ENCODE measurements at places on chromosomes 7 and 10.

DNA sequence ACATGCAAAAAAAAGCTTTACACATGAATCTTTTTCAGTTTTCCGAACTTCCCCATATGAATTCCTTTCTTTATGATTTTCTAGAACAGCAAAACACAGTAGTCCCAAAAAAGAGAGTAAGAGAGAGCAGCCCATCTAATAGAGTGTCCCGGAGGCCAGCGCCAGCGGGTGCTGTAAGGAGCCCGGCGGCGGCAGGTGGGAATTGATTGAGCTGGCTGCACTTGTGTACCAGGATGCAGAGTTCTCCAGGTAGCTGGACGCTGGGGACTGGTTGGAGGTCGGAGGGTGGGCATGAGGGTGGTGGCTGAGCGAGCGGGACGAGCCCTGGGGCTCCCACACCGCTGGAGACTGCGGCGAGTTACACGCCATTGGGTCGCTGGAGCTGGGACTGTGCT lies 4.0 kb downstream of the DLX5 start:
- no peak for DNase-seq

- no peak for DNase-seq
Observed at GRCh38 chr10:95422233-95422632, 131.4 kb upstream of the PDLIM1 start.

GRCh38 chr10:14543046-14543903 lies 212.6 kb upstream of the FRMD4A start:
- no peak for DNase-seq

GRCh38 chr10:96958071-96958470 lies 126.0 kb downstream of the LCOR start:
- no peak for DNase-seq

DNA sequence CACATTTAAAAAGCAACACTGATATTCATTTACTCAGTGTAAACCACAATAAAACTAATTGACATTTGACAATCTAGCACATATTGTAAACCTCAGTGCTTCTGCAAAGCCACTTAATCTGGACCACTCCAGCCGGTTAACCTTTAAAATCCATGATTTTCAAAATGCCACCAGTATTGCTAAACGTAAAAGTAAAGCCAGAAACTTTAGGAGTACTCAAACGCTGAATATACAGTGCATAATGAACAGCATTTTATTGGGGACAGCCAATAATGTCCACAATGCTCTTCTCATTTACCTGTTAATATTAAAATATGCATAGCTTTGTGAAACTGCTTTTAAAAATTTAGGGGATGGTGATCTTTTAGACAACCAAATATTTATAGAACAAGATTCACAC lies 10.8 kb downstream of the HNRNPA2B1 start:
- no peak for DNase-seq

DNA sequence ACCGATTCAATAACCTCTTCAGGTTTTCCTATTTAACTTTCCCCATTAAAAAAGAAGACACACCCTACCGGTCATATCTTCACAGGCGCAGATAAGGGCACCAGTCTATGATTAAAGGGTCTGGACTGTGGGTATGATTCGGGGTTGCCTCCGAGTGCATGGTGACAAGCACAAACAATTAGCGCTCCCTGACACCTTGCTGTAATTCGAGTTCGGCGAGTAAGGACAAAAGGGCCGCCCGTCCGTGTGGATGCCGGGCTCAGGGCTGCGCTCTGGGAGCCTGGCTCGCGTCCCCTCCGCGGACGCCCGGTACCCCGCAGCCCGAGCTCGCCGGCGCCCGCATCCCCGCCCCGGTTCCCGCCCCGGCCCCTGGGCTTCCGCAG lies 111.9 kb upstream of the RHEB start:
- peak; percentile 17 for DNase-seq

DNA sequence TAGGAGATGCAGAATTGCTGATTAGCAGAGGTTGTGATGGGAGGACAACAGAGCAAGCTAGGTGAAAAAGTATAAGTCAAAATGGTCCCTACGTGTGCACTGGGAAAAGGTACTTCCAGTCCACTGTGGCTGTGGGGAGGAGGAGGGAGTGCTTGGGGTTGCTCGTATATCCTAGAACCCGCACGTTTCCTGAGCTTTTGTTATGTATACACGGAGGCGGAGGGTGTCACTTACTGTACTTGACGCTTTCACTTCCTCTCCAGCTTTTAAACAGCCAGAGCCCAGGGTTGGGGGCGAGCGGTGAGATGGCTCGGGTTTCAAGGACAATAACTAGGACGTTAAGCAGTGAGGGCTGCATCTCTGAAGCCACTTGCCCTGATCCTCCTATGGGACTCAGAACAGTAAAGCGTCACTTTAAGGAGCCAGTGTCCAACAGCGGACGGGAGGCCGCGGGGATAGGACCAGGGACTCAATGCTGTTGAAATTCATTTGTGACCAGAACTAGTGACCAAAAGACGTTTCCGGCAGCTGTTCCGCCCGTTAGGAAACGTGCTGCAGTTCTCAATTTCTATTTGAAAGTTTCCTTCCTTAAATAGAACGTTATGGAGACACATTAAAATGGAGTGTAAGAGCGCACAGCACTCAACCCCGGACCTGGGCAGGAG lies 985 bp upstream of the ETV1 start:
- DNase-seq: no peak

- DNase-seq: no peak
Observed at GRCh38 chr7:27212497-27213432, 12.9 kb upstream of the HOXA13 start.

DNA sequence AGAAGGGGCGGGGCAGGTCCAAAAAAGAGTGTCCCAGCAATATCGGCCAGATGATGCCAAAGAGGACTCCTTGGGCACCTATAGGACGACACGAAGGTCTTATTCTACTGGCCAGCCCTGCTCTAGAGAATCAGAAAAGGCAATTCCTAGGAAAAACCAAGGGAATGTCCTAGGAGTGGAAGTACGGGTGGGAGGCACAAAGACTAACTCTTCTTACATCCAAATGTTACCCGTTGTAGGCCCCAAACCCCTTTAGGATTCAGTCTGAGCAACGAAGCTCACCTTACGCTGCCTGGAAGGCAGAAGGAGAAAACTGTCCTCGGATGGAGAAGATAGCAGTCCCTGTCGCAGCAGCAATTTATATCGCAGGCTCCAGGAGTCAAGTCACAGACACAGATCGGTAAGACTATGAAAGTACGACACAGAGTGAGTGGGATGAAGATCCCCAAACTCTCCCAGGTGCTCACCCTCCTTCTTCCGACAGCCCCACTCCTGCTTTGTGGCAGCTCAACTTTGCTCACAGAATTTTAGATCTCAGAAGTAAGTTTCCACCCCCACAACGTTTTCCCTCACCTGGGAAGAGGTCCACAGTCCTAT lies 558 bp downstream of the TCTN3 start:
- DNase-seq: no peak

DNA sequence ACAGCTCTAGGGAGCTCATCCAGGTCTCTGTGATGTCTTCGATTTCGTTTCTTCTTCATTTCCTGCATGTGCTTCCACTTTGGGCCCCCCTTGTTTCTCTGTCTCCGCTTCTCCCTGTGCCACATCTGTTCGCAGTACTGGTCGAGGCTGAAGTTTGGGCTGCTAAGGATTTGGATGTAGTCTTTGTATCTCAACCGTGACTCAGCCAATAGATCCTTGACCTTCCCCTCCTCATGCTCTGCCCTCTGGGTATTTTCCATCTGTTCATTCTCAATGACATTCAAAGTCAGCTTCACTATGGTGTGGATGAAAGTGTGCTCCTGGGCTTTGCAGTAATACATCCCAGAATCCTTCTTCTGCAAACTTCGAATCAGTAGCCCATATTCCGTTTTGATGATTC lies 187.4 kb downstream of the SEMA3D start:
- no peak for DNase-seq

- DNase-seq: no peak
Observed at GRCh38 chr7:6049780-6050179, 18.6 kb downstream of the ANKRD61 start.

DNA sequence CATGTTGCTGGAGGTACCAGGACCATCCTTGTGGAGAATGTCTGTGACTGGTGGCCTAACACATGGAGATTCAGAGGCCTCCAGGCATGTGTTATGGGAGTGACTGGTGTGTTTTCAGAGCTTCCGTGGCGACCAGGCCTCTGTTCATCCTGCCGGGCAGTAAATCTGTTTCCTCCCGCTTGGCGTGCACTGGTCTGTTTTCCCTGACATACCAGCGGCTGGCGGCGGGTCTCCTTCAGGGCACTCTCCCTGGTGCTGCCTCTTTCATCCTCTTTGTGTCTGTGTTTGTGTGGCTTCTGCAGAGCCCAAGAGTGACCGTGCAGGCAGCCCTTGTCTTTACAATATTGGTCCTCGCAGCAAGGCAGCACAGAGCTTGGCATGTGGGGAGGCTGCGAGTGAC lies 385.1 kb upstream of the MKI67 start:
- DNase-seq: no peak

DNA sequence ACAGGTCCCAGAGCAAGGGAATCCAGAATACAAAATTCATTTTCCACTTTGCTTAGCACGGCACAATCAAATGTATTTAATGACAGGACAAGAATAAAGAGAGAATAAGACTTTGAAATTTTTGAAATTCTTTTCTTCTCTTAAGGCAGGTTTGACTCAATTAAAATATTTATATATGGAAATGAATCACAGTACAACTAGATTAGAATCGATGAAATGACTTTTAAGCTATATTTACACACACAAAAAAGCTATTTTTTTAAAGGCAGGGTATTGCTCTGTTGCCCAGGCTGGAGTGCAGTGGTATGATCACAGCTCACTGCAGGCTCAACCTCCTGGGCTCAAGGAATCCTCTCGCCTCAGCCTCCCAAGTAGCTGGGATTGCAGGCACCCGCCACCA lies 265.4 kb upstream of the SLC26A5 start:
- no peak for DNase-seq

GRCh38 chr7:105309235-105310169 lies 79.2 kb downstream of the SRPK2 start:
- no peak for DNase-seq

DNA sequence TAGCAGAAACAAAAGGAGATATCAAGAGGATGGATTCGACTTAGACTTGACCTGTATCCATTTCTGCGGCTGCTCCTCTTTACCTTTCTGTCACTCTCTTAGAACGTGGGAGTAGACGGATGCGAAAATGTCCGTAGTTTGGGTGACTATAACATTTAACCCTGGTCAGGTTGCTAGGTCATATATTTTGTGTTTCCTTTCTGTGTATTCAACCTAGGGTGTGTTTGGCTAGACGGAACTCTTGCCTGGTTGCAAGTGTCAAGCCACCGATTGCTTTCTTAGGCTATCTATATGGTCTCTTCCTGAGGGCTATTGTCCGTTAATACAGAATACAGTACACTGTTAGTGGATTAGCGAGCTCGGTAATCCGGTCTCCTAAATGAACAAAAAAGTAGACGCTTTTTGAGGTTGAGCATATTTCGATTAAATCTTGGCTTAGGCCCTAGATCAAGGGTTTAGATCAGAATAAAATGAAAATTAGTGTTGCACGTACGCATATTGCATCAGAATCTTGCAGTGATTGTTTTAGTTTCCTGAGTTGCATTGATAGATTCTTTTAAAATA lies 1.2 kb downstream of the PTEN start:
- DNase-seq: no peak

DNA sequence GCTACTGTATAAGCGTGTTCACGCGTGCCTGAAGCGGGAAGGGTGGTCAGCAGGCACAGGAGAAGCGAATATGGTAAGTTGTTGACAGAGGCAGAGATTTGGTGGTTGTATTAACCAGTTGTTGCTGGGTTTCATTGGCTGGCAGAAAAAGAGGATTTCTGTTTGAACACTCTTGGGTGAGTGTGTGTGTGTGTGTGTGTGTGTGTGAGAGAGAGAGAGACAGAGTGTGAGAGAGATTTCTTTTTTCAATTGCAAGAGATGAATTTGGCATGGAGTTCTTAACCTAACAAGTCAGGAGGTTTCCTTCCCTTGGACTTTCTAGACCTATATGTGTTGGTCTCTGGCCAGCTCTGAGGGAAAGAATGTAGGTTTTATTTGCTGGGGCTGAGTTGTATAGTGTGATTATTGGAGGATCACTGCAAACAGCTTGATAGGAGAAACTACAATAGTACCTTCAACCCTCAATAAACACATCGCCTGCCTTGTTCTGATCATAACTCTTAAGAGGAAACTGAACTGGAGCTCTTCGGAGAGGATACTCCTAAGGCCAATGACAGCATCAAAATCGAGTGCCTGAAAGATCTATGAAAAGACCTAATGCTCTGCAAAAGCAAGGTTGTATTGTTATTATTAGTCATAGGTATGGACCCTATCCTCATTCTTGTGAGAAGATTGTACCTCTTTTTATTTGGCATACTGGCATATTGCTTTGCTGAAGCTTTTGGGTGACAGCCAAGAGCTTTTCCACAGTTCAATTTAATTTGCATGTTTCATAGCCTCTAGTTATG lies 1.2 kb downstream of the MCU start:
- DNase-seq: no peak

DNA sequence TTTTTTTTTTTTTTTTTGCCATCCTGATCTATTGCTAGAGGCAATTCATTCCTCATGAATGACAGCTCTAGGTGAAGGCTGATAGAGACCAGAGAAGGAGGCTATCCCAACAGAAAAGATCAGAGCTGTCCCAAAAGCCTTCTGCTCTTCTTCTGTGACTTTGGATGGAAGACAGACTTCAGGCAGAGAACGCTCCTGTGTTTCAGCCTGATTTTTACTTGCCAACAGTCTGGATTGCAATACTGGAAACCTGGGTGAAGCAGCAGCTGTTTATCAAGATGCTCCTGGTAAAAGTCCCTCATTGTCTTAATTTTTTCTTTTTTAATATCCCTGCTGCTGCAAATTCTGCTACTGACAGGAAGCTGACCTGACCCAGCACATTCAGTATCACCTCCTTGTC lies 219.5 kb downstream of the CCDC3 start:
- DNase-seq: no peak

- no peak for DNase-seq
Observed at GRCh38 chr7:116876664-116877442, 14.5 kb downstream of the CAPZA2 start.

GRCh38 chr7:2126621-2127020 lies 106.1 kb downstream of the MAD1L1 start:
- DNase-seq: no peak

- peak; percentile 48 for DNase-seq
Observed at GRCh38 chr10:130301021-130301892, 165.1 kb downstream of the GLRX3 start.

GRCh38 chr7:9961161-9961922 lies 1012.3 kb upstream of the PHF14 start:
- no peak for DNase-seq

GRCh38 chr10:107032700-107033401 lies 131.7 kb downstream of the SORCS1 start:
- no peak for DNase-seq

GRCh38 chr7:81209059-81209458 lies 290.2 kb upstream of the SEMA3C start:
- DNase-seq: no peak

DNA sequence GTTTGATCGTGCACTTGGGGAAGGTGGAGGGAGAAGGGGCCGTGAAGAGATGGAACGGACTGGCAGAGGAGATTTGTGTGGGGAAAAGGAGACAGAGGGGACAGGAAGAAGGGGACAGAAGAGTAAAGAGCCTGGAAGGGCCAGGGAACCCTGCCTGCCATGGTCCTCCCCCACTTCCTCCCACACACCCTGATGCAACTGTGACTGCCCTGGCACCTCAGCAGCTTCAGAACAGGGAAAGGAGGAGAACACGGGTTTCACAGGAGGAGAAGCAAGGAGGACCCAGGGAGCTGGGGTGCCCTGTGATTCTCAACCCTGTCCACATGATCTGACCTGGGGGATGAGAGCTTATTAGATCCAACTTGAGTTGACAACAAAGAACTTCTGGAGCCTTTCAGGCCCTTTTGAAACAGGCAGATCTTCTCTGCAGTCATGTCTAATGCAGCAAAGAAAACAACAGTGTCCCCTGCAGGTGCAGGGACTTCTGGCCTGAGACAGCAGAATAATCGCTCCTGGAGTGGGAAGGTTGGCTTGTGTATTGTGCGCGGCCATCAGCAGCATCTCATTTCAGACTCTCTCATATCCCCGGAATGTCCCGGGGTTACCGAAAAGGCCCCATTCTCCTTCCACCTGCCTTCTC lies 421.6 kb downstream of the PAXIP1 start:
- no peak for DNase-seq

Measured in stimulated activated CD4-positive, alpha-beta T cell treated with anti-CD3 and anti-CD28 coated beads, Interleukin-4, amount 100 ng/mL, for 48 hours (primary cell).